CD4-positive, alpha-beta T cell treated with Interleukin-21 for 1 hour (primary cell): ENCODE measurements at places on chromosomes 1 and 21.

DNA sequence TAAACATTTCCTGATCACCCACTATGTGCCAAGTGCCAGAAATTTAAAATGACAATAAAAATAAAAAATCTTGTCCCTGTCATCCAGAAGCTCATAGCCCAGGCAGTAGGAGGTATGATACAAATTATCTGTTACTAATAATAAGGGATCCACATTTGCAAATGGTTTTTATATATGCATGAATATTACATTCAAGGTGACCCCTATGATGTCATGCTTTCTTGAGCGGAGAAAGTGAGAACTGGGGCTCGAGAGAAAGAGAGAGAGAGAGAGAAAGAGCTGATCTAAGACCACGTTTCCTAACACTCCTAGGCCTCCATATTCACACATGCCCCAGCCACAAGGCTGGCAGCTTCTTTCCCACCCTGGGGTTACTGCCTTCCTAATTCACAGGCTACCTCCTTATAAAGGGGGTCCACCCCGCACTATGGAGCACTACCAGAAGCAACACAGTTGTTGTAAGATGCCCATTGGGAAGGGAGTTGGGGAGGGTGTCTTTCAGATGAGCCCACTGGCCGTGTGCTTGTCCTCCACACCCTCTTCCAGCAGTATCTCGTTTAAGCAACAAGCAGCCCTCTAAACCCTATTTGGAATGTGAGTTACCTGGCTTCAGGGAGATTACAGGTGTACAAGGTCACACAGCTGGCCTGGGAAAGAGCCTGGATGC, 28.8 kb upstream of the LRRN2 start:
- DNase-seq = no peak

DNA sequence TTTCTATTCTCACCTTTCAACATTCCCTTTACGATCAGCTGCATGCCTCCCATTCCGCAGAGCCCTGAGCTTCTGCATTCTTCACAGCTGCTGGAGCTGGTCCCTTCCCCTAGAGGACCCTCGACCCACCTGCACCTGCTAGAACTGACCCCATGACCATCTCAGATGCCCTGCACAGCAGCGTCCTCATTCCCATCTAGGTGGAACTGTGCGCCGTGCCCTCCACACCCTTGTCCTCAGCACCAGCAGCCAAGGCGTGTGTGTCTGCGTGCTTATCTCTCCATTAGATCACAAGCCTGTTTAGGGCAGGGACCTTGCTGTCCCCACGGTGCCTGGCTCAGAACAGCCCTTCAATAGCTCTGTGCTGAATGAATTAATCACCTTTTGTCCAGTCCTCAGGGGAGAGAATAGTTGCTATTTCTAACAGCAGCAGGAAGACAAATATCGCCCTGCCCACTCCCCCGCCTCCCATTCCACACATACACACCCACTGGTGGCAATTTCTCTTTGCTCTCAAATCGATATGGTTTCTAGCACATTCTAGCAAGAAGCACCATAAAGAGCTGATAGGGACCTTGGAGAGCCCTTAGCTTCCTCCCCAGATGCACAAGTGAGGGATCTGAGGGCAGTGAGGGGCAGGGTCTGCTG, 61.7 kb downstream of the KCNN3 start:
- DNase-seq = no peak

GRCh38 chr1:53325326-53326087, 2.4 kb downstream of the LRP8 start:
- no peak for DNase-seq

GRCh38 chr1:226737819-226738420, 1.2 kb downstream of the ITPKB start:
- DNase-seq = peak; percentile 39

DNA sequence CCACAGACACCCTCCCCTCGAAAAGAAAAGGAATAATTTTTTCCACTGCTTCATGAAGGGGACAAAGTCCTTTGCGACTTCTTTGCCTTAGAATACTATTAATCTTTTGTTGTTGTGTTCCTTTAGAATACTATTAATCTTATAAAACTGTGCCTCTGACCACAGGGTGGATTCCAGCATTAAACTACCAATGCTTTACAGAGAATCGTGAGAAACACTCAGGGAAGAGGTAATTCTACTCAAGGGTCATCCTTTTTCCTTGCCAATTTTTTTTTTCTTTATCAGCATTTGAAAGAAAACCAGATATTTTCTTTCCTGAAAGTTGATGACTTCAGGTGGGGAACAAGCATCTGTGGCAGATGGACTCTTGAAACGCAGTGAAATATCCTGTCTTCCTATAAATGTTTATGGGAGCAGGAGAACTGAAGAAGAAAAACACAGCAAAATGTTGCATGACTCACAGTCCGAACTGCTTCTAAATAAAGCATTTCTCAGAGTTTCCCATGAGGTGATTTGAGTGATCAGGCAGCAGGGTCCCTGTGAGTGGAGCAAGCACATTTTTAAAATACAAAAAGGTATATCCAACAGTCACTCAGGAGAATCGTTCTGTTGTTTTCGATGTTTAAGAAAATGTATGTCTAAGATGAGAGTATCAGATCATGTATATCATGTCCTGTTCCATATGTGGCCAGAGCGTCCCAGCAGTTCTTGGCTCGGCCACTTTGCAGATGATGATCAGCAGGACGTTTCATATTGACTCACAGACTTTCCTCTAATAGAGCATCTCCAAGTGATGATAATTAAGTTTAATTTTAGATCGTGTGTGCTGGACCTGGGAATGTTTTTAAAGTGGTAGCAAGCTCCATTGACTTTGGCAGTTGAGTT, 154.2 kb upstream of the RUNX1 start:
- no peak for DNase-seq

- DNase-seq = no peak
These were observed 232.9 kb upstream of the USP25 start for GRCh38 chr21:15496911-15497310.

- no peak for DNase-seq
These were observed 126.1 kb downstream of the PPIAL4G start for GRCh38 chr1:148357037-148357436.

GRCh38 chr1:201222125-201222524, 31.5 kb downstream of the IGFN1 start:
- DNase-seq = no peak

DNA sequence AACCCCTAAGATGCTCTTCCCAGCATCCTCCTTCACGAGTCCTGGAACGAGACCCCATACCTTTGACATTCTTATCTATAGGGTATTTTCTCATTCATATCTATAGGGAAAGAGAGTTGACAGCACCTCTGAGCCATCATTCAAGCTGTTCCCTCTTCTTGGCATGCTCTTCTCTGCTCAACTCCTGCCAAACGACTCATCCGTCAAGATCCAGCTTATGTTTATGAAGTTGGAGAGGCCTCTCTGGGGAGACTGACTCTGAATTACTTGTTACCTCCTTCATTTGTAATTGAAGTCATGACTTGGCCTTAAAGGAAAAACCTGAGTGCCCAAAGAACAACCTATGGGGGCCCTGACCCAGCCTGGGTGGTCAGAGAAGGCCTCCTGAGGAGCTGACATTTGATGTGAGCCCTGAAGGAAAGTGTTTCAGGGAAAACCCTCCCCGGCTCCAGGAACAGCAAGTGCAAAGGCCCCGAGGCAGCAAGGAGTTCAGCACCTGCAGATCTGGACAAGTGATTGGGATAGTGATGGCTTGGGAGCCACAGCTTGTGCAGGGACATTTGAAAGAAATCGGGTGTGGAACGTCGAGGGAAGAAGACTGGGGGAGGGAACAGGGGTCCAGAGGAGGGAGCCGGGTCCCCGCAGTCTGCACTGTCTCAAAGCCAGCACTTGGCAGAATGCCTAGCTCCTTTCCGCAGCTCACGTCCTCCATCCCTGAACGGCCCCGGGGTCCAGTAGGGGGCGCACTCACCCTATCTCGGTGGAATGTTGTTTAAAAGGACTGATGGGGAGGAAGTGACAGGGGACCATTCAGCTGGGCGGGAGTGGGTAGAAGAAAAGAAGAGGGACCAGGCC, 14.0 kb upstream of the CDA start:
- peak; percentile 43 for DNase-seq

GRCh38 chr1:72296501-72296900, 14.2 kb upstream of the NEGR1 start:
- DNase-seq = no peak

DNA sequence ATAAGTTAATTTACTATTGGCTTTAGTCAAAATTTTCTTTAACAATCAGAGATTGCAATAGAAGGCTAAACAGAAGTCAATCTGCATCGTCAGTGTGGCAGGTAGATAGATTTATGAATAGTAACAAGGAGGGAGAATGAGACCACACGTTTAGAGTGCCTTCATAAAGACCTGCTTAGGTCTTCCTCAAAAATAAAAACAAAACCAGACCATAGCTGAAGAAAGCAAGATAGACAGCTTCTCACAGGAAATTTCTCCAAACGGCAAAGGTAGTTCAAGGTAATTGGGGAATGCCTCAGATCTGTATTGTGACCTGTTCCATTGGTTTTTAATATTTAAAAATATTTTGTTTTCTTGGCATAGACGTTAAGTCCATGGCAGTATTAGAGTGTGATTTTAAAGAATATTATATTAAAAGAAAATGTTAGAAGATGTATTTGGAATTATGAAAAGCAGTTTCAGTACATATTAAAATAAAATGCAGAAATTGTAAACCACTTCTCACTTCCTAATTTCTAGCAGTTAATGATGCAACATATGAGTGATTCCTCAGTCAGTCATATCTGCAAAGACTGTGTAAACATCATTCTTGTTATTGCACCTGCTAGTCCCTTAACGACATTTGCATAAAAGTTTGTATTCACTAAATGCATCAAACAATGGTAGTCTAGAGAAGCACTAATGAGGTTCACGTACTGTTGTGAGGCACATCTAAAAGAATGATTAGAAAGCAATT, 278.0 kb downstream of the HLX start:
- no peak for DNase-seq

DNA sequence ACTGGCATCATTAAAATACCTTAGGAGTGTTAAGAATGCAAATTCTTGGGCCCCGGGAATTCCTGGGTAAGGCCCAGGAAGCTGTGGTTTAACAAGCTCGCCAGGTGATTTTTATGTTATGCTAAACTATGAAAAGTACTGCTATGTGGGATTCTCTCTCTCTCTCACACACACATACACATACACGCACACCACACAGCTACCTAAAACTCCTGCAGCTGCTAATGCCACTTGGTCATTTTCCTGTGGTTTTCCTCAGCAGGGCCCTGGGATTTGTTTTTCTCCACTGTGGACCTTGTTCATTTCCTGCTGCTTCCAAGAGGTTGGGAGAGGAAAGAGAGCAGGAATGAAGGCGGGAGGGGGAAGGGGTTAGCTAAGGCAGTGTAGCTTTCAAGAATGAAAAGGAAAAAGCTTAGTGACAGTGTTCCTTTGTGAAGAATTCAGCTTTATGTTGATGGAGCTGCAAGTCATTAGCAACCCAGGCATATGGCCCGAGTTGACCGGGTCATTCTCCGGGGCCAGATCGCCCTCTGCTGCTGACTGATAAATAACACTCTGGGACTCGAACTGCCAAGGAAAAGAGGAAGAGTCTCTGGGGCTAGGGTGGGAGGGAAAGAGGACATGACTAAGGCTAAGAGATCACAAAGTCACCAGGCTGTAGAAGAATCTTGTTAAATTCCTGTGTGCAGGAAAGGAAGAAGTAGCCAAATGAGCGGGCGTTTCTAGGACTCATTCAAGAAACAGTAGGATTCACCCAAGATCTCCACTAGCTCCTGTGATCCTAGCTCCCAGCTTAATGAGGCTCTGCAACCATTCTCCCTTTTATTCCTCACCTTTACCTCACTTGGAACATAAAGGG, 30.5 kb upstream of the LRIG2 start:
- peak; percentile 46 for DNase-seq

GRCh38 chr1:16091296-16091695, 17.8 kb upstream of the FAM131C start:
- DNase-seq = no peak

GRCh38 chr1:182281541-182281940, 110.0 kb downstream of the GLUL start:
- no peak for DNase-seq

DNA sequence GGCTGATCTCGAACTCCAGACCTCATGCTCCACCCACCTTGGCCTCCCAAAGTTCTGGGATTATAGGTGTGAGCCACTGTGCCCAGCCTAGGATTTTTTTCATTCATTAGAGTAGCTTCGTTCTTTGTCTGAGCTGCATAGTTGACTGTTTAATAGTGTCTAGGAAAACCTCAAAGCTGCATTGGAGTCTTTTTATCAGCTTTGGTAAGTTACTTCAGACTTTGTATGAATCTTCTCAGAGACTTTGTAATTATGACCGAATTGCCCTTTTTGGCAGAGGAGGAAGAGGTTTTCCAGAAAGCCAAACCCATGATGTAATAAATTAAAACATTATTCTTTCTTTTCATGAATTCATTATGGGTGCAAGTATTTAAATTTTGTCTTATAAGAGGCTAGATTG, 5.1 kb downstream of the DNAJB4 start:
- DNase-seq = no peak

DNA sequence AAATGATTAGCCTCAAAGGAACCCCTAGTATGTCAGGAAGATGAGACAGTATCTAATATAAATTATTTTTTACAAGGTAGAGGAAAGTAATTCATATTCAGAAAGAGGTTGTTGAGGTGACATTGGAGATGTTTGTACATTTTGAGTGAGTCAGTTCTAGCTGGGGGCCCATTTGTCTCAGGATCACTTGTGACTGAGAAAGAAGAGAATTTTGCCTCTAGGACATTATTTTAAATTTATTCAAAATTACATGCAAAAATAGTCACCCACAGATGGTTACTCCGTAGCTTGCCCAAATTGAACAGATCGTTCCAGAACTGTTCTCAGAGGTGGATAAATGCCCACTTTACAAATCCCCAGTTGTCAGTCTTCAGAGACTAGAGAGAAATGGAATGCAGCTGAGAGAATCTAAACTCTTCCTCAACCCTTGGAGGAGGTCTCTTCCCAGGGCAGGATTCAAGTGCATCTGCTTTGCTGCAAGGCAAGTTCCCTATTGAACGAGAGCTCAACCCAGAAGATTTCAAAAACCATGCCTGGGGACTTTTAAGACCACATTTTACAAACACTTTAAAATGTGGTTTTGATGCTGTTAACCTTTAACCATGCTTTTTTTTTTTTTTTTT, 987.8 kb upstream of the ADAMTS5 start:
- DNase-seq = no peak

- DNase-seq = no peak
These were observed 28.2 kb downstream of the INTS7 start for GRCh38 chr1:212007178-212007577.

DNA sequence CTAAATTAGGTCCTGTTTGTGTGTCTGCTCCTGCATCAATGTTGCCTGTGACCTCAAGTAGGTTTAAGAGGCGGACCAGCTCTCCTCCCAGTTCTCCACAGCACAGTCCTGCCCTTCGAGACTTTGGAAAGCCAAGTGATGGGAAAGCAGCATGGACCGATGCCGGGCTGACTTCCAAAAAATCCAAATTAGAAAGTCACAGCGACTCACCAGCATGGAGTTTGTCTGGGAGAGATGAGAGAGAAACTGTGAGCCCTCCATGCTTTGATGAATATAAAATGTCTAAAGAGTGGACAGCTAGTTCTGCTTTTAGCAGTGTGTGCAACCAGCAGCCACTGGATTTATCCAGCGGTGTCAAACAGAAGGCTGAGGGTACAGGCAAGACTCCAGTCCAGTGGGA, 79.9 kb downstream of the PRDM2 start:
- no peak for DNase-seq
